ENCODE measurements at places on chromosomes 2 and 18.

- no peak for DNase-seq
These were observed 76.6 kb downstream of the CCDC85A start for GRCh38 chr2:56260415-56260814.

- DNase-seq: peak; percentile 2
These were observed 132.6 kb downstream of the SPAG16 start for GRCh38 chr2:213416832-213417231.

GRCh38 chr2:197804758-197805714 is 643 bp downstream of the PLCL1 start:
- peak; percentile 46 for DNase-seq

GRCh38 chr2:217186668-217187159 is 326.9 kb upstream of the TNP1 start:
- no peak for DNase-seq

- no peak for DNase-seq
These were observed 91.4 kb downstream of the GALNT1 start for GRCh38 chr18:35672897-35673296.

DNA sequence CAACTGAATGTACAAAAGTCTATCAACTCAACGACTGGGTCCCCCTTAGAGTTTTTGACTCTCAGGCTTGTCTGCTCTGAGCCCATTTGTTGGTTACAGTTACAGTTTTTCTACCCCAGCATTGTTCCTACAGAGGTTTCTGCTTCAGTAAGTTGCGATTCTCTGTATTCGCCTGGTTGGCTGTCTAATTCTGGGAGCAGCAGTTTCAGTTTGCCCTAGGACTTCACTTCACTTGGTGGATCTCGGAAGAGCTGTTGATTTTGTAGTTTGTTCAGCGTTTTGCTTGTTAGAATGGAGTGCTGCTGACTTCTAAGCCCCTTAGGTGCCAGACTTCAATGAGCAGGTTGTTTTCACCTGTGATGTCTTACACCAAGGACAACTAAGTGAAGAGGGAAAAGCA is 296.5 kb upstream of the EPAS1 start:
- no peak for DNase-seq

DNA sequence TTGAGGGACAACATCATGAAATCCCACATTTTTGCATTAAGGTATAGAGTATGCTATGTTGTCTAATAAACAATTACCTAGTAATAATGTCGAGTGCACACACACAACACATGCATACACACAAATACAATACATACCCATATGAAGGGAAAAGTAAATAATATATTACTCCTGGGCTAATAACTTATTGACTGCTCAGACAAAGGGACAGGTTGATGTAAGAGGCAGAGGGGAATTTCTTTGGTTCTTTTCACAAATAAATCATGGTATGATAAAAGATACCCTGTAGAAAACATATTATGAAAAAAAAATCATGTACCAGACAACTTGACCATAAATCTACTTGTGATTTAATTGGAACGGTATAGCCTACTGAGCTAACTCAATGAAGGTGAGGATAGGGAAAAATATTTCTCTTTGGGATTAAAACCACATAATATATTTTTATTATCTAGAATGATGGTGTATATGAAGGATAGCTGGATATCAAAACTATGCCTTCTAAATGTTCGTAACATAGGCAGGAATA is 398.7 kb upstream of the LRRTM4 start:
- DNase-seq: no peak

- peak; percentile 93 for DNase-seq
These were observed 125.3 kb downstream of the ZFP36L2 start for GRCh38 chr2:43100883-43101662.

DNA sequence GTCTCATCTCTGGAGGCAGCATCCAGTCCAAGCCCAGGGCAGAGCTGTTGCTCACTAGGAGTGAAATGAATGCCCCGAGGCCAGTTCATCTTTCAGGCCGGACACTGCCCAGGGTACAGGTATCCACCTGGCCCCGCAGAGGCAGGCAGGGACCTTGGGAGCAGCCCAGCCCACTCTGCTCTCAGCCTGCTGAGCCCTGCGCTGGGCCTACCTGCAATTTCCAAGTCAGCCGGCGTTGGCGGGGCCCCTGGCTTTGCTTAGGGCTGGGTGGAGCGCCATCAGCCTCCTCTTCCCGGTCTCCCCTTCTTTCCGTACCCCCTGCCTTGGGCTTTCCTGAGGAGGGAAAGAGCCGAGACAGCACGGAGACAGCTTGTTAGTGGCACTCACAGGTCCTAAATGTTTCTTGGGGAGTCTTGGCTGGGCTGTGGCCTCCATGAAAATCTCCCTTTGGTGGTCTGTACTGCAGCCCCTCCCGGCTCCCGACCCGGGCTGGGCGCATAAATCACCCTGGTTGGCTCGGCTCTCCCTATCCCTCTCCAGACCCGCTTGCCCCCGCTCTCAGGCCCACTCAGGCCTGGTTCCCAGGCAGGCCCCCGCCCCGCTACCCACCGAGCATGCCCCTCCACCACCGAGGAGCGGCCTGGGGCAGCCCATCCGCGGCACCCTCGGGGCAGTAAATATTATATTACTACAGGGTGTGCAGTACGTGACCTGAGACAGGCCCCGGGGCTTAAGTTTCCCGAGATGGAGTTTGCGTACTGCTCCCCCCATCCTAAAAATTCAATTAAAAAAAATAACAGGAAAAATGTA is 106.7 kb downstream of the DYSF start:
- no peak for DNase-seq

DNA sequence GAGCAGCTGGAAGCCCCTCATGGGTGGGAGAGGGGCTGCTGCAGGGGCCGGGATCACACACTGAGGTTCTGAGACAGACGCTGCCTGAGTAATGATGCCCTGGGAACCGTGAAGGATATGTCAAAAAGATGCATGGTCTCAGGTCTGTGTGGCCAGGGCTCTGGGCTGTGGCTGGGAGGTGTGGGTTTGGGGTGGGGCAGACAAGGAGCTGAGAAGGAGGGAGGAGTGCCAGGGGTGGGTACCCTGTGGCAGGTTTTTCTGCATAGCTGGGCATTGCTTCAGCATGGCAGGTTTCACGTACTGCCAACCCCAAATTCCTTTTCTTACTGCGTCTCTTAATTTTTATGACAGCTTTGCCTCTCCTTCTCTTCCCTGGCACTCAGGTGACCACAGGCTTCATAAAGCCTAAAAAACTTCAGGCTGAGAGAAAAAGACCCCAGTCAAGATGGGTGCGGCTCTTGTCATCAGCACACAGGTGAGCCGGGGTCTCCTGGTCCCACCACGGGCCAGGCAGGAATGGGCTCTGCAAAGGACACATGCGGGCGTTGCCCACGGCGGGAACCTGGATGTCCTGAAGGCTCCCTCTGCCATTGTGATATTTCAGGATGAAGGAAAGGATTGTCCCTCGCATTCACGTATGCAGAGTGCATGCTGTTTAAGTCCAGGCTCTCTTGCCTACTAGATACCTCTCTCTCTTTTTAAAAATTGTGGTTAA is 18.0 kb downstream of the MALL start:
- no peak for DNase-seq

- no peak for DNase-seq
These were observed 381.7 kb downstream of the NUP35 start for GRCh38 chr2:183505911-183506310.

- no peak for DNase-seq
These were observed 396.4 kb upstream of the LRRTM1 start for GRCh38 chr2:80700961-80701360.

DNA sequence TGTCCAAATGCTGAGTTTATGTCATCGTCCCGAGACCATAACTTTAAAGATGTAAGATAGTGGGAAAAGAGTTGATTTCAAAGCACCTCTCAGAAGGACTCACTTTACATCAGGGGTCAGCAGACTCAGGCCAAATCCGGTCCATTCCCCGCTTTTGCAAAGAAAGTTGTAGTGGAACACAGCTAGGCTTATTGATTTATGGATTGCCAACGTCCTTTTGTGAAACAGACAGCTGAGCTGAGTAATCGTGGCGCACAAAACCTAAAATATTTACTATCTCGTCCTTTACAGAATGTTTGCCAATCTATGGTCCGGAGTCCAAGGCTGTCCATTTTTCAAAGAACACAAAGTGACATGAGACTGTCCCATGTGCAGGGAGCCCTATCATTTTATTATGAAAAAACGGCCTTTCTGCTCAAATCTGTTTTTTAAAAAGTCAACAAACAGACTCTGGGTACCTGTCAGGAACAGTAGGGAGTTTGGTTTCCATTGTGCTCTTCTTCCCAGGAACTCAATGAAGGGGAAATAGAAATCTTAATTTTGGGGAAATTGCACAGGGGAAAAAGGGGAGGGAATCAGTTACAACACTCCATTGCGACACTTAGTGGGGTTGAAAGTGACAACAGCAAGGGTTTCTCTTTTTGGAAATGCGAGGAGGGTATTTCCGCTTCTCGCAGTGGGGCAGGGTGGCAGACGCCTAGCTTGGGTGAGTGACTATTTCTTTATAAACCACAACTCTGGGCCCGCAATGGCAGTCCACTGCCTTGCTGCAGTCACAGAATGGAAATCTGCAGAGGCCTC is at the start of gene IL1RN:
Gene IL1RN (plus strand): TSS at position 754 of the 801 bp plus-strand sequence. CDS start 27 bp downstream, at position 781.
- no peak for DNase-seq

DNA sequence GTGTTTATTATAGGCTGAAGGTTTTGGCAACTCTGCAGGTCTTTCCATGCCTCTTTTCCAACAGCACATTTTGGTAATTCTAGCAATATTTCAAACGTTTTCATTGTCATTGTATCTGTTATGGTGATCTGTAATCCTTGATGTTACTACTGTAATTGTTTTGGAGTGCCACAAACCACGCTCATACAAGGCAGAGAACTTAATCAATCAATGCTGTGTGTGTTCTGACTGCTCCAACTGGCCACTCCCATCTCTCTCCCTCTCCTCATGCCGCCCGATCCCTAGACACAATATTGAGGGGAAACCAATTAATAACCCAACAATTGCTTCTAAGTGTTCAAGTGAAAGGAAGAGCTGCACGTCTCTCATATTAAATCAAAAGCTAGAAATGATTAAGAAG is 32.9 kb downstream of the HDLBP start:
- no peak for DNase-seq

DNA sequence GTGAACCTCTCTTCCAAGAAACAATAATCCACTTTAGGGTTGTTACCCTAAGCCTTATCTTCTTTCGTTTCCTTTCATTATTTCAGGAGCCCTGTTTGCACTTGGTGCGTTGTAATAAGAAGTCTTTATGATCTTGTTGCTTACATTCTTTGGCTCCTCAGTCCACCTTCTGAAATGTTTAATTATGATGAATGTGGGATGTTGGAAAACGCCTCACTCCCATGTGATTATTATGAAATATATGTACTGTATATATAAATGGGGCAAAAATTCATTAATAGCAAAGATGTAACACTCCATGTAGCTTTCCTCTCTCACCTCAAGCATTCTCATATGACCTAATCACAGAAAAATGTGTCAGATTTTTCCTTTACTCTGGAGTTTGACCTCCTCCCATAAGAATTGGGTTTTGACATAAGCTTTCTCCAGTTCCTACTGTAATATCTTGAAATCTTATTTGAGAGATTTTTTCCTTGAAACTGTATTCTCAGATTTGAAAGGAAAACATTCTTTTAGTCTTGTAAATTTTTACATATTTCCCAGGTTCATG is 397.2 kb upstream of the FANCL start:
- peak; percentile 54 for DNase-seq

DNA sequence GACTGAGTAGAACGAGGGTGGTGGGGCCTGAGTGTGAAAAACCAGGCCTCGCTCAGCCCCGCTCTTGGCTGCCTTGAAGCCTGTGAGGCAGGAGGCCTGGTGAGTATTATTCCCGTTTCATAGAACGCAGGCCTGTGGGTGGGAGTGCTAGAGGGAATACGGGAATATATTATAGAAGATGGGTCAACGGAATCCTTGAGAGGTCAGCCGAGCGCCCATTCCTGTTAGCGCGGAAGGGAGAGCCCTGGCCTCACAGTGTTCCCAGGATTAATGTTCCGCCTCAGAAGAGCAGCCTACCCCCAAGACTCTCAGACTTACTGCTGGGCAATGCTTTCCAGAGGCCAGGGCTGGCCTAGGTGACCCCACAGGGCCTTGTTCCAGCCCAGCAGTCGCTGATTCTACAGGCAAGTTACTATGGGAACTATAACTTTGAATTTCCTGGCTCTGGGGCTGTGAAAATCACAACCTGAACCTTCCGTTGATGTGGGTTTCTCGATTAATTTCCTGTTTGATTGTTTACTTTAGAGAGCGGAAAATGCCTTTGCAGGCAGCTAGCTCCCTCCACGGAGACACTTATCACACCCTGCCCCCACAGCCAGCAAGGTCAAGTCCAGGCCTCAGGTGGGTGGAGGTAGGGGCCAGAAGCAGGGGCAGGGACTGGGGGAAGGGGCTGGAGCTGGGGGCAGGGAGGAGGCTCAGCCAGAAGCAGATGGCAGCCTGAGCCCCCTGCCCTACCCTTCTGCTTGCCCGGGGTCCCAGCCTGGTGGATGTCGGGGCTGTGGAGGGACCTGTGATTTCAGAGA is 108.3 kb downstream of the SMAD7 start:
- peak; percentile 42 for DNase-seq

- DNase-seq: peak; percentile 9
These were observed 3.0 kb downstream of the WDR75 start for GRCh38 chr2:189444322-189444721.

DNA sequence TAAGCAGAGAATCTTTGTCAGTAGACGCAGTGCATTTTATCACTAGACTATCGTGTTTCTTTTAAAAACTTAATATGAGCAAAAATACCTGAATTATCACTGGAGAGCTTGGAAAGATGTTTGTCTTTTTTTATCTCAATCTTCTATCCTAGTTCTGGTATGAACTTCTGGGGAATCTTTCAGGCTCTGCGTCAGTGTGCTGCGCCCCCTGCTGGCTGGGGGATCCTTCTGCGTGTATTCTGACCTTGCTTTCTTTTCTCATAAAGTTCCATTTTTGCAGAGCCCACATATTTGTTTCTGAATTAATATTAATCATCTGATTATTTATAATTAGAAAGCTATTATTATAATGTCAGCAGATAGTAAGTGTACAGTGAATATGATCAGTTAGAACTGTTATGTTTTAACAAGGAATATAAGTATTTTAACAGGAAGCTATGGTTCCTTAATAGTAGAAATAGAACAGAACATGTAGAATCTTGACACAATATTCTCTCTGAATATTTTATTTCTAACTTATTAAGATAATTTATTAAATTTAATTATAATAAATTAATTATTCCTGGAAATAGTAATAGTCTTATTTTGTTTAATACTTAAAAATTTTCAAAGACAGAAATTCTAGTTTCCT is 945.0 kb upstream of the CRIM1 start:
- DNase-seq: peak; percentile 70

- DNase-seq: no peak
These were observed 14.3 kb upstream of the CD28 start for GRCh38 chr2:203692031-203692710.

GRCh38 chr2:158600155-158600802 is 143.5 kb downstream of the PKP4 start:
- DNase-seq: peak; percentile 92

GRCh38 chr18:5318061-5318700 is 22.7 kb upstream of the ZBTB14 start:
- no peak for DNase-seq

- no peak for DNase-seq
These were observed 50.3 kb downstream of the SMAD7 start for GRCh38 chr18:48900469-48900868.

GRCh38 chr2:28621172-28622100 is 125.6 kb downstream of the PLB1 start:
- DNase-seq: peak; percentile 96
